ENCODE measurements at places on chromosomes 12 and 14.

- DNase-seq, result no peak
Measured at GRCh38 chr12:57781801-57782200, 786 bp upstream of the TSFM start.

DNA sequence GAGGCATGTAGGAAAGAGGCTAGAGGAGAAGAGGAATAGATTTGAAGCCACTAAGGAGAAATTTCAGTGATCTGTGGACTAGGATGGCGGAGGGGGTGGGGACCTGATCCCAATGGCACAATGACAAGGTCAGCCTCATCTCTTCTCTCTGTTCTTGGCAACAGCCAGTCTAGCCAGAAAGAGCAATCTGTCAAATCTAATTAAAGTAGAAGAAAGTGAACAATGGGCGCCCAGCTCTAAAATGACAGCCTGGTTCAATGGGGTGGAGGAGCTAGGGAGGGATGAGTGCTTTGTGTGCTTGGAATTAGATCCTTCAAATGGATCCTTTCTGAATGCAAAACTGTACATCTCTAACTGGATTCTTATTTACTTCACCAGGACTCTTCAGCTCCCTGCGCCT, 37.2 kb upstream of the TUBA1C start:
- DNase-seq, result no peak

DNA sequence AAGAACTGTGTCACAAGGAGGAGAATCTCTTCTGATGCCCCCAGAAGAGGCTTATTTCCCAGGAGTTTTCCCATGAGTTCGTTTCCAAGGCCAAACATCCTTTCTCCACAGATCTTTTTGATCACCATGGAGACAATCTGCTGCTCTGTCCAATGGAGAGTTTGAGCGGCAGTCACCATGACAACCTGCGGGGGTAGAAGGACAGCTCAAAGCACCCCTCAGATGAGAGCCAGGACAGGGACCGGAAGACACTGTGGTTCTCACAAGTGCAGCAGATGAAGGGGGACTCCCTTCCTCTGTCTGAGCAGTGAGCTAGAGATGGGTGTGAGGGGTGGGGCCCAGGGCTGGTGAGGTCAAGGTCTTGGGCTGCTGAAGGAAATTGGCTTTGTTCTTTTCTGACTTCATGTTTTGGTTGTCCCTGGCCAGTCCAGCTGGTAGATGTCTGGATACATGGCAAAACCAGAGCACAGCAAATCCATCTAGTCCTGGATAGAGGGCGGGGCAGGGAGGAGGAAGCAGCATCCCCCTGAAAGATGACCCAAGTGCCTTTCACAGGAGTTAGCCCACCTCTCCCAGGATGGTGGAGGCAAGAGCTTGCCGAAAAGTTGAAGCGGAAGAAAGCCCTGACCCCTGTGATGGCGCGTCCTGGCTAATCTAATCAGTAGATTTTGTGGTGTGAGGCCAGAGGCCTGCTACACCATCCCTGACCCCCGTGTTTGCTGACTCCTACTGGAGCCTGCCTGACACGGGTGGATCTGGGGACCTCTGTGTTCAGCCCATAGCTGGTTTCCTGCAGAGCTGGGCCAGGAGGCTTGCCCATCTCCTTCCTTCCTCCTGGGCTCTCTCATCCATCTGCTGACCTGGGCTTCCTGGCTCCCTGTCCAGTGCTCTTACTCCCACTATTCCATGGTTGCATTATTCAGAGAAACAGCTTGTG, 24.4 kb downstream of the DHRS2 start:
- no peak for DNase-seq

DNA sequence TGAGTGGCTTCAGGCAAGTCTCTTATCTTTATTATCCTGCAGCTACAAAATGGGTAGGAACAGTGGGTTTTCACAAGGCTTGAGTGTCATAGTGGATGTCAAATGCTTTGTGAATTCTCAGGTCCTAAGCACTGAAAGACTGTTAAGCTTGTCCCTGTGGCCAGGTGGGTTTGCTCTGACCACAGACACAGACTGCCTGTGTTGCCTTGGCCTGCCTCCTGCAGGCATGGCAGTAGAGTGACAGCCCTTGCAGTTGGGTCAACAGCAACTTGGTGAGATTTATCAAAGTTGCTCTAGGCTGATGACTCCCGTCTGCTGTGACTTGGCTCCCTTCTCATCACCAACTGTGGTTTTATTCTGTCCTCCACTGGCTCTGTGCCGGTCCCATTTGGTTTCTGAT, 520.0 kb upstream of the CCDC196 start:
- DNase-seq, result no peak

- no peak for DNase-seq
Measured at GRCh38 chr12:85179680-85180270, 100.2 kb upstream of the ALX1 start.

GRCh38 chr12:116295327-116296263, 18.1 kb upstream of the MED13L start:
- DNase-seq, result no peak

DNA sequence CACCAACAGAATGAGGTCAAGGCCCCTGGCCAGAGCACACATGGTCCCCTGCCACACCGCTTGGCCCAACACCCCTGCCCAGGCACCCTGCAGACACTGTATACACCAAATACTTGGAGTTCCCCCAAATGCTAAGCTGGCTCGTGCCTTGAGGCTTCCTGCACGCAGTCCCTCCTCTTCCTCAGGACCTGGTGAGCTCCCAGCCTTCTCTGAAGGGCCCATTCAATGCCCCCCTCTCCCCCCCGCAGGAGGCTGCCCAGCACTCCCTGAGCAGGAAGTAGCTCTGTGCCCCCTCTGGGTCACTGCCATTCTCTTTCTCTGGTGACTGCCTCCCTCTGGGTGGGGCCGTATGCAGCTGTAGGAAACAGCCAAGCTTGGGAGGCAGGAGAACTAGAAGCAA, 75.3 kb downstream of the ITPK1 start:
- DNase-seq, result no peak

- no peak for DNase-seq
Measured at GRCh38 chr14:77005559-77005958, 22.9 kb downstream of the IRF2BPL start.

DNA sequence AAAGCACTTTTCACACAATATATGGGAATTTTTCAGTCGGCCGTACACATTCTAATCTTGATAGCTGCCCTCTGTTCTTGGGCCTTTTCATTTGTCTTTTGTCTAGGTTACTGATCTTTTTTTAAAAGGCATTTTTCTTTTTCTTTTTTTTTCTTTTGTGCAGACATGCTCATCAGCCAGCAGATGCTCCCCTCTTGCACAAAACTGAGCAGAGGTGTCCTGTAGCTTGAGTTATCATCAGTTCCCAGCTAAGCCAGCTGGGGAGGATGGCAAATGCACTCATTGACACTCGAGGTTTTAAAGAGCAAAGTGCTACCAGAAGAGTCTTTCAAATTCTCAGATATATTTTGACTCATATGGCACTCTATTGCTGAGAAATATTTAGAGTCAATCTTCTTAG, 913.9 kb upstream of the SEL1L start:
- no peak for DNase-seq

DNA sequence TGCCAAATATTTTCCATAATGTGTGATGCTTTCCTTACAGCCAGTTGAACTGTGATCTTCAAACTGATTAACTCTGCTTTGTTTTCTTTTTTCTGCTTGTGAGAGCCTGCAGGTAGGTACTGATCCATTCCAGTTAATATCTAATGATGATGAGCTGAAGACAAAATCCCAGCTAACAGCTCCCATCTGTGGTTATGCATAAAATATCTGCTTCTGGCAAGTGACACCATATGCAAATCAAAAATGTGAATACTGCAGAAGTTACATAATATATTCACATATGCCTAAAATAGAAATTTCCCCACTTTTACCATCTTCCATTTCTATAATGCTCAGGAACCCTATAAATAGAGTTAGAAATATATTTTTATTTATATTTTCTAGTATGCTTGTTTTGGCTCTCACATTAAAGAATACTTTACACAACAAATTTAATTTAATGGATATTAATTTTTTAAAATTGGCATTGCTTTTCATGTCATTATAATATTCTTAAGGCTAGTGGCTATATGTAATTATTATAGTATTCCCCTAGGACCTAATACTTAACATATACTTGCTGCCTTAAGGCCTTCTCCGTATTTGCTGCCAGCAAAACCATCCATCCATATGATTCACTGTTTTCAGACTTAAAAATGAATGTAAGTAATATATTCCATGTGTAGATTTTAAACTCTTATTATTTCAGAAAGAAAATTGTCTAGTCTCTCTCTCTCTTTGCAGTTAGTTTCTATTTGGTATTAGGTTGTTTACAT, 83.8 kb downstream of the CCER1 start:
- no peak for DNase-seq

DNA sequence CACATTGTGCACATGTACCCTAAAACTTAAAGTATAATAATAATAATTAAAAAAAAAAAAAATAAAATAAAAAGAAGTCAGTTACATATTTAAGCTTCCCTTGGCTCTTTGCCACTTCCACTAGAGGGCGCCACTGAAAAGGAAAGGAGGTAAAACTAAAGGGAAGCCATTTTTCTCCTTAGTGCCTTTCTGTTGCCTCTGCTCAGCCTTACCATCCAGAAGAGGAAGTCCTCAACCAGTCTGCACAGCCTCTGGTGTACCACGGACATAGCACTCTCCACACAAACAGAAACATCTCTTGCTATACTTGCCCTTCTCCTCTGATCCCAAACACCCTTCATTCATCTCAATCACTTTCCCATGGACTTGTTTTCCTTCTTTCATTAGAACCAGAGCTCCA, 169.0 kb upstream of the EEA1 start:
- no peak for DNase-seq

- no peak for DNase-seq
Measured at GRCh38 chr12:109291521-109292341, 17.4 kb downstream of the FOXN4 start.

GRCh38 chr14:100778951-100779690, 46.8 kb upstream of the MEG3 start:
- DNase-seq, result no peak

DNA sequence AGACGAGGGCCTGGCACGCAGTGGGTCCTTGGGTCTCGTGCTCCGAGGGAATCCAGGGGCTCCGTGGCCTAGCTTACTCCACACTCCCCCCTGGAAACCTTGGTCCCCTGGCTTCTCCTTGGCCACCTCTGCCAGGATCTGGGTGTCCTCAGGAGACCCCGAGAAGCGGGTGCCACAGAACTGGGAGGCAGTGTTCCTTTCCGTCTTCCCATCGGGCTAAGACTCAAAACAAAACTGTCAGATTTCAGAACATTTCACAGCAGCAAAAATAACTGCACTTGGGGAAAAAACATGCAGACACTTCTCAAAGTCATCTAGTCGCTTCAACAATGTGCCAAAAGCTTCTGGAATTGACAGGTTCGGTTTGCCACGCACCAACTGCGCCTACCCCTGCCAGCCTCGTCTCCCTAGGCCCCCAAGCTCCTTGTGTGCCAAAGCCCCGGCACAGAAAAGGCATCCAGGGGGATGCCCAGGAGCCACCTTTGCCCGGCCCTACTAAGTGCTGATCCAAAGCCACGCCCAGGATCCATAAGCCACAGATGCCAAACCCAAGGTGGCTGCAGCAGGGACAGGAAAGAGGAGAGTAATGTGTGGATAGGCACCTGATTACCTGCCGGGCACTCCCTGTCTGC, 58.4 kb upstream of the DIO3 start:
- DNase-seq, result no peak

GRCh38 chr14:93688239-93688666, 100.0 kb downstream of the PRIMA1 start:
- no peak for DNase-seq

- no peak for DNase-seq
Measured at GRCh38 chr12:57764662-57765002, 2.2 kb downstream of the CYP27B1 start.

GRCh38 chr12:132761032-132761920, at the start of gene ANKLE2:
Gene ANKLE2, minus strand, starts transcription at chr12:132761832. Its CDS starts 34 bp downstream, at chr12:132761798.
- DNase-seq, result no peak

- no peak for DNase-seq
Measured at GRCh38 chr14:100339766-100340422, 16.8 kb downstream of the SLC25A47 start.

DNA sequence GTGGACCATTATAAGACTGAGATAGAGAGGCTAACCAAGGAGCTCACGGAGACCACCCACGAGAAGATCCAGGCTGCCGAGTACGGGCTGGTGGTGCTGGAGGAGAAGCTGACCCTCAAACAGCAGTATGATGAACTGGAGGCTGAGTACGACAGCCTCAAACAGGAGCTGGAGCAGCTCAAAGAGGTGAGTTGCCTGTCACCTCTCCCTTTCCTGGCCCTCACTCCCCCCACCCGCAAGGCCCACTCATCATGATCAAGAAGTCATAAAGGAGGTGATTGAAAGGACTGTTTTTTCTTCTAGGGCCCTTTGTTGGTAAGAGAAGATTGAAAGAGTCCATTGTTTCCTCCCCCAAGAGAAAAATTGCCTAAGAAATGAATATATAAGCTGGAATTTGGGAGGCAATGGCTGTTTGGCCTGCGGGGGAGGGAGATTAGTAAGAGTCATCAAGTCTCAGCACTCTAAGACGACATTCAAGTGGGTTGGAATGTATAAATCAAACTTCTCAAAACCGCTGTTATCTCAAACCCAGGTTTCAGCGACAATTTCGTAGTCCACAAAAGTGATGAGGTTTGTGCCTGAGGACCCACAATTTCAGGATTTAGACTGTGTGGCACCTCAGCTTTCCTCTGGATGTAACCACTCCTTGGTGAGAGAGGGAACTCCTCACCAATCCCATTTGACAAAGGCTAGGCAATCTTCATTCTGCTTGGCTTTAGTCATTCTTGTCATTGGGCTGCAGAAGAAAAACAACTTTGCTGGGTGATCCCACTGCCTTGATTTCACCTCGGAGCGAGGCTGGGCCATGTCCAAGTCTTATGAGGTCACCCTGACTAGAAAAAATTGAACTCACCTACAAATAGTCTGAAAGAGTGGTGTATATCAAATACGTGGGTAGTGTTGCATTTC, 966 bp downstream of the BICD1 start:
- peak; percentile 15 for DNase-seq

GRCh38 chr12:55065535-55065934, 45.8 kb downstream of the NEUROD4 start:
- DNase-seq, result no peak

DNA sequence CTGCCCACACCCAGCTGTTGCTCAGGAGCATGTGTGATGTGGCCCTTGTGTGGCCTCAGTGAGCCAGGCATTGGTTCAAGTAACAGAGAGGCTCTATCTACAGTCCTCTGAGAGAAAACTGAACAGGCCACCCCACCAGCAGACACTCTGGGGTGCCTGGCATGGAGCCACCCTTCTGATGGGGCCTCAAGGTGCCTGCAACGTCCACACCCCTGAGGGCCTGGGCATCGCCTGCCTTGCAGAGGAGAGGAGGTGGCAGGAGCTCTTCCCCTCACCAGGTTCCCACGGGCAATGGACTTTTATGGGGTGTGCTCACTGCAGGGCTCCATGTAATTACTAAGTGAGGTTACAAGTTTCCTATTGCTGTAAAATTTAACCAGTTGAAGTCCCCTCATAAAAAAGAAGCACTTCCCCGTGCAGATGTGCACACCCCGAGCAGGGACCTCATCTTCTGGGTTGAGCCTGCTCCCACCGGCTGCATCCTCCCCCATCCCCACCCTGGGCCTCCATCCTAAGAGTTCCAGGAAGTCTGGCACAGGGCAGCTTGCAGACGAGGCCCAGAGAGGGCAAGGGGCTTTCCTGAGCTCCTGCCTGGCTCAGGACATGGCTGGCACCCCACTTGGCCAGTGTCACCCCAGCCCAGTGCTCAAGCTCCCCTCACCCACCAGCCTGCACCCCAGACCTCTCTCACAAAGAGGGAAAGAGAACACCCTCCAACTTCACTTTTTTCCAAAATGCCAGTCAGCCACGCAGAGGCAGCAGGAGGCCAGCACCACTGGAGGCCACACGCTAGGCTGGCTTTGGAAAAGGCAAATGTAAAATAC, 270.4 kb upstream of the RTL1 start:
- no peak for DNase-seq

Data from activated naive CD4-positive, alpha-beta T cell (primary cell).